ENCODE measurements at places on chromosomes 12 and 14.

- DNase-seq, result no peak
Measured at GRCh38 chr14:83463500-83464098, 1929.9 kb upstream of the SEL1L start.

DNA sequence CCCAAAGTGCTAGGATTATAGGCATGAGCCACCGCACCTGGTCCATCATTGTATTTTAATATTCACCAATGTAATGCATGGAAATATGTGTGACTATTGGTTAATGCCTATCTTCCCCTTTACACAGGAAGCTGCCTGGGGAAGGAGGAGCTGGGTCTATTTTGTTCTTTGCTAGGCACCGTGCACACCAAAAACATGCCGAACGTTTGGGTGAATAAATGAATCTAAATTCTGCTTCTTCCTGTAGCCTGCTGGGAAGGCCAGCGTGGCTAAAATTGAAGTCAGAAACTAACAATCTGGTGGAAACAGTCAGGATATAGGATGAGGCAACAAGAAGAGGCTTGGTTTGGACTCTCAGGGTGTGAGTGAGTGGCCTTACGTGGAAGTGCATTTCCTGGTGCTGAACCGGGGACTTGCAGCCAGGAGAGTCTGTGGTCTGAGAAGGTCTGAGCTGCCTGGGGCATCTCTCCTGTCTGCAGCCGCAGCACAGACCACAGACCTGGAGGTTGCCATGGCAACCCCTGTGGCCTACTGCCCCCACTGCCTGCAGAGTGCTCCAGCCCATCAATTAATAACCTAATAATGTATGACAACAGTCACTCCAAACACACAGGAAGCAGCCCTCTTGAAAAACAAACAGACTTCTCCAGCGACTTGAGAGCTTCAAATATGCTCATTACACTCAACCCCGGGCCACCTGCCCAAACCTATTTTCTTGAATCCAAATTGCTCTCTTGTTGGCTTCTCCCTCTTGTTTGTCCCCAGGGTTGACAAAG lies 5.5 kb upstream of the GPR68 start:
- DNase-seq, result no peak

DNA sequence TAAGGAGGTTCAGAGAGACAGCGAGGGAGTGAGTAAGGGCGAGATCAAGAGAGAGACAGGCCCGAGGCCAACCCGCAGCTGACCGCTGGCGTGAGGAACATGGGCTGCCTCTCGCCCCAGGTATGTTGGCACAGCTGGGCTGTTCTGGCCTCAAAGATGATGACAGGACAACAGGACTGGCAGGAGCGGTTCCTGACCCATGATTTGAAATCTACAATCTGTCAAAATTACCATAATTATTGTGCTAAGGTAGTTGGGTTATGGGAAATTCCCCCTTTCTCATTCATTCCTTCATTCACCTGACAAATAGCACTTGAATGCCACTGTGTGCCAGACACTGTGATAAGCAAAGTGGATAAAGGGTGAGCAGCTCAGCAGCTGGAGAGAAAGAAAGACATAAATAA lies 5.1 kb upstream of the ENDOU start:
- DNase-seq, result no peak

DNA sequence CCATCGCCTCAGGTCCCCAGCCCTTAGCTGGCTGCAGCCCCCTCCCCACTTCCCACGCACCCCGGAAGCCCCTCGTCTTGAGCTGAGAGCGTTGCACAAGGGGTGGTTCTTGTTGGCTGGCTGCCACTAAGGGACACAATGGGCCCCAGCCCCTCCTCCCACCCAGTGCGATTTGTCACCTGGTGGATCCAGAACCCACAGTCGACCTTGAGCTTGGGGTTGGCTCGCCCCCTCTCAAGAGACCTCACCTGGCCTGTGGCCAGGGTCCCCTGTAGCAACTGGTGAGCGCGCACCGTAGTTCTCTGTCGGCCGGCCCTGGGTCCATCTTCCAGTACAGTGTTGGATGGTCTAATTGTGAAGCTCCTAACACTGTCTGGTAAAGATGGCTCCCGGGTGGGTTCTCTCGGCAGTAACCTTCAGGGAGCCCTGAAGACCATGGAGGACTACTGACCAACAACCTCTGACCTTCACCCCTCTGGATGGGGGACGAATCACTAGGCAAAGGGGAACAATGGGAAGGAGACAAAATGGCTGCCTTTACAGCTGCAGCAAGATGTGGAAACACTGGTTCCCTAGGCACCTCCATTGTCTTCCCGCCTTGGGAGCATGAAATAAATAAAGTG lies 6.6 kb downstream of the PHB2 start:
- DNase-seq, result no peak

DNA sequence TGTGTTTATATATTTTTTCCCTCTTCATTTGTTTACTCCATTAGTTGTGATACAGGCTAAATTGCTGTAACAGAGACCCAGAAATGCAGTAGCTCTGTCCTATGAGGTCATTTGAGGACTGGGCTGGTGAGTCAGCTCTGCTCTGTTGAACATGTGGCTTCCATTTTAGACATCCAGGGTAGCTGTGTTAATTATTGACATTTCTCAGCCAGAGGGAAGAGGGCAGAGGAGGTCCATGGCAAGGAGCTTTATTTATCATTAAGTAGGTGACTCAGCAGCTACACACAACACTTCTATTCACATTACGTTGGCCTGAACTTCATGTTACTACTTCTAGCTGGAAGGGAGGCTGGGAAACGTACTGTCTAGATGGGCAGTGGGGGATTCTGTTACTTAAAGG lies 85.4 kb downstream of the PTCSC3 start:
- no peak for DNase-seq

- DNase-seq, result peak; percentile 28
Measured at GRCh38 chr14:74611650-74612349, at the start of gene LTBP2. Gene LTBP2 (minus strand): TSS chr14:74612237. CDS start chr14:74611944, 293 bp downstream.

DNA sequence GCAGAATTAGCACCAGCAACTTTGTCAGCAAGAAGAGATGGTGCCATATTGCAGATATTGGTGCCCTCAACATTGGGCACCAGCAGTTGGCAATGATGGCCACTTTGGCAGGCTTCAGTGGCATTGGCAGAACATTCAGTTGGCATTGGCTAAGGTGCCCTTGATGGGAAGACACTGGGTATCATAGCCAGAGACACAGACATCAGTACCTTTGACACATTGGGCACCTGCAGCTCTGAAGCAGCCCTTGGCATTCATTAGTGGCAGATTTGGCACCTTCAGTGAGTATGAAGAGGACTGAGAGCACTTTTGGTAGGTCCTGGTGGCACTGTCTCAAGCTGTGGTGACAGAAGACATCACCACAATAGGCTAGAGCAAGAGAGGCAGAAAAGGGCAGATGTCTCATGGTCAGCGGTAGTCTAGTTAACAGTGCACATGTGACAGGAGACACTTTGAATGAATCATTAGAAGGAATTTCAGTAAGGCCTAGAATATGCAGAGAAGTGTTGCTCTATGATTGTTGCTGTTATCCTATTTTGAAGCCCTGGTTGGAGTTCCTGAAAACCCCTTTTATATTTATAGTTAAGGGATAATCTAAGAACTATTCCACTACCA lies 422.2 kb downstream of the APAF1 start:
- DNase-seq, result no peak

GRCh38 chr14:97393244-97393643 lies 596.1 kb downstream of the VRK1 start:
- DNase-seq, result no peak

- DNase-seq, result no peak
Measured at GRCh38 chr12:130987151-130987931, 33.6 kb downstream of the ADGRD1 start.

DNA sequence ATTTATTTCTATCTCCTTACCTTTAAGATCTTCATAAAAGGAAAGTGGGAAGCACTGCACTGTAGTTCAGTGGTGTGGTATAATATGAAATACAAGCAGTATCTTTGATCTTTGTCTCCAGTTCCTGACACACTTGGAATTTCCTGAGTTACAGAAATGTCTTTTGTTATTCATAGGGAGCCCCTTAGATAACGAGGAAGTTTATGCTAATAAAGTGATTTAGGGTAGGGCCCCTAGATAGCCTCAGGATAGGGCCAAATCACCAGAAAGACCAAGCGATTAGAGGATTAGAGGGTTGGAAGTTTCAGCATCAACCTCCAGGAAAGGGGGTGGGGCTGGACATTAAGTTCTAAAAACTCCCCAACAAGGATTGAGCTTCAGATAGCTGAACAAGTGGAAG lies 29.9 kb upstream of the DDHD1 start:
- no peak for DNase-seq

DNA sequence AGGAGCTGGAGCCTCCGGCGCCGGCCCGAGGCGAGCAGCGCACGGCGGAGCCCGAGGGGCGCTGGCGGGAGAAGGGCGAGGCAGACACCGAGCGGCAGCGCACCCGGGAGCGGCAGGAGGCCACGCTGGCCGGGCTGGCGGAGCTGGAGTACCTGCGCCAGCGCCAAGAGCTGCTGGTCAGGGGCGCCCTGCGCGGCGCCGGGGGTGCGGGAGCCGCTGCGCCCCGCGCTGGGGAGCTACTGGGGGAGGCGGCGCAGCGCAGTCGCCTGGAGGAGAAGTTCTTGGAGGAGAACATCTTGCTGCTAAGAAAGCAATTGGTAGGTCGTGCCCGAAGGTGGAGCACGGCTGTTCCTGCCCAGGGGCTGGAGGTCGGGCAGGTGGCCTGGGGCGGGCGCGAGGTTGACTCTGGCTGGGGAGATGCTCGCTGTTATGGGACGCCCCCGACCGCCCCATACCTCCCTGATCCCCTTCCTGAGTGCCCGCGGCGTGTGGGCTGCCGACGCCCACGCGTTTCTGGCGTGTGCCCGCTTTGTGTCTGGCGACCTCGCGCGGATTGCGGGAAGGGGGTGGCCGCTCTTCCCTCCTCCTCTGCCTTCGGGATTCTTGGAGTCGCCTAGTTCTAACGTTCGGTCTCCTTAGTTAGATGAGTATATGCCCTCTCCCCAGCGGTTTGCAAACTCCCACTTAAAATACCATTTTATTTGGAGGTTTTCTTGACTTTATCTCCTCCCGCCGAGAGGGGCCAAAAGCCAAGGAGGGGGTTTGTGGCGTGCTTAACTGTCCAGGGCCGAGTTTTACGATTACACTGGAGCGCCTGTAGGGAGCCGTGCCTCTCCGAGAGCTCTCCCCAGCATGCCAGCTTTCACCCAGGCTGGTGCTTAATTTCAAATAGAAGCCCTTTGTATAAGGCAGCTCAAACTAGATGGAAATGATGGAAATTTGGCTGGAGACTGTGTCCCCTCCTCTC lies 752 bp downstream of the DACT1 start:
- DNase-seq, result peak; percentile 44

DNA sequence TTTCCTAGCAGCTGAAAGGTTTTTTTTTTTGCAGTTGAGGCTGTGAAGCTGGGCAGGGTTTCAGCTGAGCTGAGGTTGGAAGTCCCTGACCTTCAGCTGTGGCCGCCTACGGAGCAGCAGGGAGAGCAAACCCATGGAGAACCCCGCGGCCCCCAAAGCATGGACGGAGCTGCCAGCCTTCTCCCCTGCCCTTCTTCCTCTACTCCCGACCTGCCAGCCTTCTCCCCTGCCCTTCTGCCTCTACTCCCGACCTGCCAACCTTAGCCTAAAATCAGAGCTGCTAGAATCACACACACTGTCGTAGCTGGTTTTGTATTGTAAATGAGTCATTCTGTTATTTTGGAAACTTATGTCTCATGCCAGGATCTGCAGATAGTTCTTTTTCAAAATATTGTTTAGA lies 74.6 kb downstream of the PPP2R5C start:
- no peak for DNase-seq

DNA sequence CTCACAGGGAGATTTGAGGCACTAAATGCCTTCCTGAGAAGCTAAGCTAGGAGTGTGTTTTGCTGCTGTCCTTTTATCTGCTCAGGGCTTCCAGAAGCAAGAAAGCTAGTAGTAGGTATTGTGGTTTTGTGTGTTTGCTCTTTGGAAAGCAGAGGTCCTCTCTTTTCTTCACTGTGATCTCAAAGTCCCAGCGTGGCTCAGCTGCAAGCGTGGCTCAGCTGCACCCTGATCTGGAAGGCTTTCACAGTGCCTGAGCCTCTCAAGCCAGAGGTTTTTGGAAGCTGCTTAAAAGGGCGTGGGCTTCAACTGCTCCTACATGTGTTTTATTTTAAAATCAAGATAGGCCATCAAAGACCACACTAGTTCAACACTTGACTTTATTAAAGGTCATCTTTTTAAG lies 337.4 kb upstream of the RGS6 start:
- no peak for DNase-seq

- DNase-seq, result no peak
Measured at GRCh38 chr12:32868885-32869284, 27.7 kb downstream of the PKP2 start.

- DNase-seq, result no peak
Measured at GRCh38 chr12:115619889-115620288, 657.6 kb downstream of the MED13L start.

DNA sequence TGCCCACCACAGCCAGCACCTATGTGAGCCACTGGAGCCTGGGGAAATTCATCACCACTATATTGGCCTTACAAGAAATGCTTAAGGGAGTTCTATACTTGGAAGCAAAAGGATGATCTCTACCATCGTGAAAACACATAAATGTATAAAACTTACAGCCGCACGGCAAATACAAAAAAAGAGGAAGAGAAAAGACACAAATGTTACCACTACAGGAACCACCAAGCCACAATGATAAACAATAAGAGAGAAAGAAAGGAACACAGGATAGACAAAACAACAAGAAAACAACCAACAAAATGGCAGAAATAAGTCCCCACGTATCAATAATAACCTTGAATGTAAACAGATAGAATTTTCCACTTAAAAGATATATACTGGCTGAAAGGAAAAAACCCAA lies 267.5 kb downstream of the TMEM121 start:
- no peak for DNase-seq

DNA sequence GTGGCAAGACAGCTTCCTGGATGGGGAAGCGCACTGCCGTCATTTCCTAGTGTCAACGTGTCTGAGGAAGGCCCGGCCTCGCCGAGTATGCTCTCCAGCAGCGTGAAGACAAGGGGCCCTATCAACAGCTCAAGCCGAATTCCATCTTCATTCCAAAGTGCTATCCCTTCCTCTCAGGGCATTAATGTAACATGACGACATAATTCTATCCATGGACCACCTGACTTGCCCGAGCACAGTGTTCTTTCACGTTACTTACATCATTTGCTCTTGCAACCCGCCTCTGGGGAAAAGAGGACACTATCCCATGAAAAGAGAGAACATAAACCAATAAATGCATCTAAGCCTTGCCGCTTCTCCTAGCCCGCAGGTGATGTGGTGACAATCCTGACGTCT lies 22.9 kb downstream of the CCDC92 start:
- DNase-seq, result no peak

DNA sequence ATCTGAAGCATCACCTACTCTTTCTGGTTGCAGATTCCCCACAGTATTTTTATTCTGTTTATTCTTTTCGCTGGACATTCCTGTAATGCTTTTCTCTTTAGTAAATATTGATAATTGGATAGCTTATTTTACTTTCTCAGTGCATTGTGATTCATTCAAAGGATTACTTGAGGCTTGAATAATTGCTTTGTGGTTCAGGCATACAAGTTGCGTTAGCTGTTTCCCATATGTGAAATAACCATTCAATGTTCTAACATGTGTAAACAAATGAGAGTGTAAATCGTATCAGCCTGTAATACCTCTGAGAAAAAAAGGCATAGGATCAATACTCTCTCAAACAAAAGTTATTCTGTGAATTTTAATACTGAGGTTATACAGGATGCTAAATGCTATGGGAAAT lies 1004.2 kb upstream of the SEL1L start:
- no peak for DNase-seq

- DNase-seq, result no peak
Measured at GRCh38 chr12:114656906-114657596, 26.9 kb downstream of the TBX3 start.

GRCh38 chr12:40020261-40020691 lies 85.6 kb downstream of the SLC2A13 start:
- DNase-seq, result no peak

- no peak for DNase-seq
Measured at GRCh38 chr12:95495433-95495832, 21.5 kb downstream of the METAP2 start.

All from stimulated activated CD4-positive, alpha-beta T cell treated with anti-CD3 and anti-CD28 coated beads, Interleukin-4, amount 100 ng/mL, for 1 hour (primary cell).